ENCODE measurements at places on chromosomes 5 and 9.

DNA sequence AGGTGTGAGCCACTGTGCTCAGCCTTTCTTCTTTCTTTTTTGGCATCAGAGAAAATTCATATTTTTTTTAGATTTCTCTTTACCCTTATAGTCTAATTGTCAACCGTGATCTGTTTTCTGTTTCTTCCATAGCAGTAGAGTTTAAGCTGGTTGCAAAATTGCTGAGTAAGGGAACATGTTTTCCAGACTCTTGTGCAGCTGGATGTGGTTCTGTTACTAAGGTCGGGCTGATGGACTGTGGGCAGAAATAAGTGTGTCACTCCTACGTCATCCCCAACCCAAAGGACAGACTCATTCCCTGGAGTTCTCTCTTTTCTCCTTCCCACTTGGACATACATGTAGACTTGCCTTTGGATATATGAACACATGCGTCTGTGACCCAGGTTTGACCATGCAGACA is 64.1 kb upstream of the GOLM1 start:
- DNase-seq, result no peak

GRCh38 chr5:78569441-78569840 is 79.1 kb downstream of the LHFPL2 start:
- no peak for DNase-seq

- DNase-seq, result no peak
These were observed 94.9 kb downstream of the TMEM174 start for GRCh38 chr5:73267766-73268435.

DNA sequence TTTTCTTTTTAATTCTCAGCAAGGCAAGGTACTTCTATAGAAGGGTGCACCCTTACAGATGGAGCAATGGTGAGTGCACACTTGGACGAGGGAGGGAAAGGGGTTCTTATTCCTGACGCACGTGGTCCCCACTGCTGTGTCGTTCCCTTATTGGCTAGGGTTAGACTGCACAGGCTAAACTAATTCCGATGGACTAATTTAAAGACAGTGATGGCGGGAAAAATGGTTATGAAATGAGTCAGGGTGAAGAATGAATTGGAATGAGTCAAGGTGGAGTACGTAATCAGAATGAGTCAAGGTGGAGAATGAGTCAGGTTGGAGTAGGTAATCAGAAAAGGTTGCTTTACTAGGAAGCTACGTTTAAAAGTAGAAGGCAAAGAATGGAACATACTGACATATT is 2.1 kb upstream of the HMGCS1 start:
- no peak for DNase-seq

DNA sequence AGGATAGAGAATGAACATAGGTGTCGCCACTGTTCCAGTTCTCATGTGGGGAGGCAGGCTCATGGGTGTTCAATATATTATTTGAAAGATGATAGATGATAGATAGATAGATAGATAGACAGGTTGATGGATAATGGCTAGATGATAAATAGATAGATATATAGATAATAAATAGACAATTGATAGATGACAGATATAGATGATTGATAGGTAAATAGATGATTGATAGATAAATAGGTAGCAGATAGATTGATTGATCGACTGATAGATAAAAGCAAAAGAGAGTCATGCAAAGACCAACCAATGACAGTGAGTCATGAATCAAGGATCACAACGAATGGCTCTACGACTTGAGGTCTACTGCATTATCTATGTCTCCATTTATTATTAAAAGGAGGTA is 30.4 kb downstream of the SPARC start:
- no peak for DNase-seq

DNA sequence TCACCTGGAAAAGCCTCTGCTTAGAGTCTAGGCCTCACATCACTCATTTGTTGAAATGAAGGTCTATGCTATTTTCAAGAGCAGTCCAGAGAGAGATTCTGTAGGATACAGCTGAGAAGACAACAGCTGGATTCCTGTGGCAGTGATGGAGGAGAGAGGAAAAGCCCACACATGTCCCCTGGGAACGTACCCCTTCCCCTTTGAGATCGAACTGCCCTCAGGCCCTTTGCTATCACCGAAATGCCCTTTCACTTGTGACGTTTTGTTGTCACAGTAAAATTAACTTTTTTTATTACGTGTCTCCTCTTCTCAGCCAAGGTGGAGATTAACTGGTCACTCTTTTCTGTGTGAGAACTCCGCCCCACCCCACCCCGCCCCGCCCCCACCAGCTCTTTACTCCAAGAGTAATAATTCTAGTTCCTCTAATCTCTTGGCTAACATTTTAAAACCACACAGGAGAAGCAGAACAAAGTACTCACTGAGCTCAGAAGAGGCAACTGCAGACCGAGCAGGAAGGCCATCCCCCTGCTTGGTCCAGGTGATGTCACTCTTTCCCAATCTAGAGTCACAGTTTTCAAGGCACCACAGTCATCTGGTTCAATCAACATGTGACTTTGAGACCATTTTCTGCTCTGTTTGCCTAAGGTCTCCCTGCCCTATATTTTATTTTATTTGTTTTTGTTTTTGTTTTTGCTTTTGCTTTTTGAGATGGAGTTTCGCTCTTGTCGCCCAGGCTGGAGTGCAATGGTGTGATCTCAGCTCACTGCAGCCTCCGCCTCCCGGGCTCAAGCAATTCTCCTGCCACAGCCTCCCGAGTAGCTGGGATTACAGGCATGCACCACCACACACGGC is 105.6 kb downstream of the SUSD1 start:
- no peak for DNase-seq

GRCh38 chr5:33238826-33239695 is 201.7 kb upstream of the TARS1 start:
- DNase-seq, result no peak

GRCh38 chr5:154487541-154487940 is 9.5 kb upstream of the HAND1 start:
- no peak for DNase-seq

GRCh38 chr9:123929177-123929869 is 603 bp downstream of the DENND1A start:
- no peak for DNase-seq

DNA sequence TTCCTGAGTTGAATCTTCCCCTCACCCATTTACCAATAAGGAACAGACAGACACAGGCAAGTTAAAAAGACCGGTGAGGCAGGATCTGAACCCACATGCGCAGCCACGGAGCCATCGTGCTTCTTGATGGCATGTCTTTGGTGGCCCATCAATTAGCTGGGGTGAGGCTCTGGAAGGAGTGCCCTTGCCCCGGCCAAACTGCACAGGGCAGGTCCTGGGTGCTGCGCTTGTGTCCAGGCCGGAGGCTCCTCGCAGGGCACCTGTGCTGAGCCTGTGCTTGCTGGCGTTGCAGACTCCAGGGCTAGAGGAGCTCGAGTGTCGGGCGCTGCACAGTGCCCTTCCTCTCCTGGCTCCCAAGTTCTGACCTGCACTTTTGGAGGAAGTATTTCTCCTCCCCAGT is 66.4 kb downstream of the PSMB7 start:
- DNase-seq, result no peak

DNA sequence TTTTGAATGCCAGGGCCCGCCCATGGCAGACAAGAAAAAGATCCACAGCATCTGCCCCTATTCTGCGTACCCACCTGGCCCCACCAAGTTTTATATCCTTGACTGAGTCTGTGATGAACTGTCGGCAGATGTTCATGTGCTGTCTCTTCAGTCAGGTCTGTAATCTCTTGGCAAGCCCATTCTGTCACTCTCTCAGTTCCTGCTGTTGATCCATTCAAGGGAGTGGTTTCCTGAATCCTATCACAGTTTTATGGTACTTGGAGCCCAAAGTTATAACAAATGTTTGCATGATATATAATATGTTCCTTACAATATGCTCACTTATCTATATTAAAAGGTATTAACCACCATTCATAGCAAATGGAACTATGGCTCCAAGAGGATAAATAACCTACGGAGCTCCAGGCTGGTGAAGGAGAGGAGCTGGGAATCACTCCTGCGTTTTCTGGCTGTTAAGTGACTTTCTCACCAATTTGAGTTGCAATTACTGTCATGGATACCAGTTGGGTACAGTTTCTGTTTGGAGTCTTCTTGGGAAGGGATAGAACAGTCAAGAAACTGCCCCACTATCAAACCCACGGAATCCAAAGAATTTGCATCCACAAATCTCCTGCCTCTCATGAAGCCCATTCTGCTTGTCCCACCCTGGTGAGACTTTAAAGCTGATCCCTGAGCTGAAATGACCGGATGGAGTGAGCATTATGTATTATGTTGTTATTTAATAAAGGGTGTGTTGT is 103.4 kb upstream of the SPRY4 start:
- no peak for DNase-seq

DNA sequence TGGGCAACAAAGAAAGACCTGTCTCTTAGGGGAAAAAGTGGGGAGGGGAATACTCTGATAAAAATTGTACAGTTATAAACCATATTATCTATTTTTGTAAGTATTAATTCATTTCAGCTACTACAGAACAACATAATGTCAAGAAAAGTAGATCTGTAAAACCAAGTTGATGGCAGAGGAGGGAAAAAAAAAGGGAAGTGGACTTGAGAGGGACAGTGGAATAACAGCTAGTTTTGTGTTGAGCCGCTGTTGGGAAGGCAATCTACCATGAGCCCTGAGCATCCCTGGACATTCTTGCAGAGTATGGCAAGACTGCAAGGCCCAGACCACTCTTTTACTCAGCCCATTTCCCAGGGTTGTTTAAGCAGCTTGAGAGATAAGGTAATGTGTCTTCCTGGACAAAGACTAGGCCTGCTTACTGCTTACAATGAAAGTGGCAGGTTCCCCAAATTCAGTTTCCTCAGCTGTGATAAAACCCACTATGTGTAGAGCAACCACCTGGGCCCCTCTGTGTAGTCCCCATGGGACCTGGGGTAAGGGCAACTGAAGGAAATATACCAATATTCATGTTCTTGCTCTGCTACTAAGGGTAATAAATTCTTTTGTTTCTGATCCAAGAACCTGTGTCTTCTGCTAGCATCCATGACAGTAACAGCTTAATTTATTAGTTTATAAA is 25.0 kb downstream of the CEP120 start:
- no peak for DNase-seq

DNA sequence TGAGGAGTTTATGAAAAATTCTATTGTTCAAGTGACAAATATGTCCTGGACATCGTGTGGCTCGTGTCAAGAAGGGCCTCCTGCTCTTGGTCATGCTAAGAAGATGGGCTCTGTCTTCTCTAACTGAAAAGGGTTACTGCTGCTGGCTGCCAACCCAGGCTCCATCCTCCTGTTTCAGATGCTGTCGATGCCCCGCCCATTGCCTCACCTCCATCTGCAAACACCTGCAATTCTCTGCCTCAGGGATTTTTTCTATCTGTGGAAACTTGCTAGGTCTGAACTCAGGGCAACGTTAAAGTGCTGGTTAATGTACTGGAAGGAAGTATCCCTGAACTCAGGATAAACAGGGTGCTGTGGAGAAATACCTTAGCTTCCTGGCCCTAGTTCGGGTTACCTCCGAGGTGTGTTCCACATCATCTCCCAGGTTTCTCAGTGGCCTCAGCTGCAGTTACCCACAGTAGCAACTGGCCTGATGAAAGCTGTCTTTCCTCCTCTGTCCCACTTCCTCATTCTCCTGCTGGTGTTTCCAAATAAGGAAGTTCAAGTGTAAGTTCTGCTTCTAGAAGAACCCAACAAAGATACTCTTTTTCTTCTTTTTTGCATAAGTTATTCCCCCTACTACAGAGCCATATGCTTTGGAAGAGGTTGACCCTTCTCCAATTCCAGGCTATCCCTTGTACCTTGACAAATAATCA is 151.7 kb upstream of the SMIM23 start:
- DNase-seq, result no peak

DNA sequence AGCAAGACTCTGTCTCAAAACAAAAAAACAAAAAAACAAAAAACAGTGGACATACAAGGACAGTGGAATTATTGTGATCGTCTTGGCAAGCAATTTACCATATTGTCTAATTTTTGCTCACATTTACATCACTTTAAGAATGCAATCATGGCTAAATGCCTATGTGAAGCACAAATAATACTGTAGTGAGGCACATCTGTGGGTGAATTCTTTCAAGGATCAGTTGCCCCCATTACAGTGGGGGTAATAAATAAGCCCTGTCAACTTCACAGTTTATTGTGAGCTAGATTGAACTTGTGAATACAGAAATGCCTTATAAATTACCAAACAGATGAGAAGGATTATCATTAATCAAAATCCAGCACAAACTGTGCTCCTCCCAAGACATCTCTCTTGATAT is 150.2 kb upstream of the PAPPA start:
- DNase-seq, result no peak

GRCh38 chr9:36560771-36561170 is 11.9 kb upstream of the MELK start:
- no peak for DNase-seq

DNA sequence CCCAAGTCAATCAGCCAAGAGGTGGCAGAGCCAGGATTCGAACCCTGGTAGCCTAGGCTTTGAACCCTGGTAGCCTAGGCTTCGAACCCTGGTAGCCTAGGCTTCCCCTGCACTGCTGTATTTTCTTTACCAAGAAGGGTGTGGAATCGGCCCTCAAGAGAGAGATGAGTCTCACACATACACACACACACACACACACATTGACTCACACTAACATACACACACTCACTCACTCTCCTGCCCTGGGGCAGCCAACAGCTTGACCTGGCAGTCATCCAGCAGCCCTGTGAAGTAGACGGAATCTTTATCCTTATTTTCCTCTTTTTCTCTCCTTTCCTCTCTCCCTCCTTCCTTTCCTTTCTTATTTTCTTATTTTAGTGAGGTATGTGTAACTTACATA is 55.4 kb upstream of the RPL26L1 start:
- no peak for DNase-seq

DNA sequence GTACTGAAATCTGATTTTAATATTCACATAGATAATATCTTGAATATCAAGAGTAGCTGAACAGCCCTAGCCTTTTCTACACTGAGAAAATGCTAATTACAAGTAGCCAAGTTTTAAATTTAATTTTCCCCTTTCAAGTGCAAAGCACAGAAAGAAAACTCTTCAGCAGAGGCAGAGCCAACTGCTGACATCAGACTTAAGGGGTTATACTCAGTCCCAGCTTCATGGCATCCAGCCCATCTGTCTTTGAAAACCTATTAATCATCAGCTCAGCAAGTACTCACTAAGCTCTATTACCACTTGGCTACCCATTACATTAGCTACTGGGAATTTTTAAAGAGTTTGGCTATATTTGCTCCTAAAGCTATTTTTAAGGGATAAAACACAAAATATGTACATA is 220.5 kb downstream of the SLC12A2 start:
- DNase-seq, result no peak

DNA sequence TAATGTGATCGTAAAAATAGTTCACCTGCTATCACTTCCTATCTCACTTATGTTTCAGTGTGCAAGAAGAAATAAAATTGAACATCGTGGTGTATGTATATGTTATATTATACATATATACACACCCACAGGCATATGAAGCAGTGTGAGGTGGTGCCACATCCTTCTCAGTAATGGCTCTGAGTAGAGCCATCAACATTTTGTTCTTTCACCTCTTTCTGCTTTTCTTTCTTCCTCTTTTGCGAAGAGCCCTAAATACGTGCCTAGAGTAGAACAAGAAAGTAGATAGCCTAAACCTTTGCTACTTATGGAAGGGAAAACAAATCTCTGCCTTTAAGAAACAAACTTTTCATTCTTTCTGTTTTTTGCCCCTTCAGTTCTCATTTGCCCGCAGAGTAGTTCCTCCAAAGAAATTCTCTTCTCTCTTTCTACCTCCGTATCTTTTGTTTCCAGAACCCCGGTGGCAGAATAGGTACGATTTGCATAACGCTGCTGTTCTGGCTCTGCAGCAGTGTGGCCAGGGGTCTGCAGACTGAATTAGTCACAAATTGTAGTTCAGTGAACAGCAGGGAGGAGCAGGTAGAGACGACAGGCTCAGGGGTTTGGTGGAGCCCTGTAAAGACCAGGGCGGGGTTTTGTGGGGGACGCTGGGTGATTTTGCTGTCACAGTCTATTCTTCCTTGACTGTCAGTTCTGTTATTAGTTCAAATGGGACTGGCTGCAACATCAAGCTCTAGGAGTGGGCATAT is 40.5 kb upstream of the PJA2 start:
- DNase-seq, result no peak
